Stimulated activated CD4-positive, alpha-beta T cell treated with anti-CD3 and anti-CD28 coated beads, Interleukin-1b, Interleukin-23, amount 100 ng/mL, for 1 hour (primary cell): ENCODE measurements at places on chromosomes 13 and 19.
A peak's percentile ranks its signal among the peaks of the same experiment; 100 is the strongest.

DNA sequence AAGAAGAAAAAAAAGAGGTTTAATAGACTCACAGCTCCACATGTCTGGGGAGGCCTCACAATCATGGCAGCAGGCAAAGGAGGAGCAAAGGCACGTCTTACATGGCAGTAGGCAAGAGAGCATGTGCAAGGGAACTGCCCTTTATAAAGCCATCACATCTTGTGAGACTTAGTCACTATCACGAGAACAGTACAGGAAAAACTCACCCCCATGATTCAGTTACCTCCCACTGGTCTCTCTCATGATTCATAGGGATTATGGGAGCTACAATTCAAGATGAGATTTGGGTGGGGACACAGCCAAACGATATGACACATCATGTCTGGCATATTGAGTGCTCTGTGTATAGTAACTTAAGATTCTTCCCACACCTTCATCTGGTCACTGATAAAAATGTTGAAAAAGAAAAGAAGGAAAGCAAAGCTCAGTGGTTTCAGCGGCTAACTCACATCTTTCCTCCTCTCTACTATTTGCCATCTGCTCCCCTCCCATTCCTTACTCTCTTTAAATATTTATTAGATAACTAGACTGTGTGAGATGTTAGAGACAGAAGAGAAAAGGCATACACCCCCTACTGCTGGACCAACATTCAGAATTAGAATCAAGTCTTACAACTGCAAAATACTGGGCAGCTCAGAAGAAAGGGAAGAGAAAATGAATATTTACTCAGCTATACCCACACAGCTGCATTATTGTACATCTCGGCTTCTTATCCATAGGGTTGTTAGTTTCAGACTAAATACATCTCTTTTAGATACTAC, 60.1 kb upstream of the AKAP11 start:
- no peak for DNase-seq

DNA sequence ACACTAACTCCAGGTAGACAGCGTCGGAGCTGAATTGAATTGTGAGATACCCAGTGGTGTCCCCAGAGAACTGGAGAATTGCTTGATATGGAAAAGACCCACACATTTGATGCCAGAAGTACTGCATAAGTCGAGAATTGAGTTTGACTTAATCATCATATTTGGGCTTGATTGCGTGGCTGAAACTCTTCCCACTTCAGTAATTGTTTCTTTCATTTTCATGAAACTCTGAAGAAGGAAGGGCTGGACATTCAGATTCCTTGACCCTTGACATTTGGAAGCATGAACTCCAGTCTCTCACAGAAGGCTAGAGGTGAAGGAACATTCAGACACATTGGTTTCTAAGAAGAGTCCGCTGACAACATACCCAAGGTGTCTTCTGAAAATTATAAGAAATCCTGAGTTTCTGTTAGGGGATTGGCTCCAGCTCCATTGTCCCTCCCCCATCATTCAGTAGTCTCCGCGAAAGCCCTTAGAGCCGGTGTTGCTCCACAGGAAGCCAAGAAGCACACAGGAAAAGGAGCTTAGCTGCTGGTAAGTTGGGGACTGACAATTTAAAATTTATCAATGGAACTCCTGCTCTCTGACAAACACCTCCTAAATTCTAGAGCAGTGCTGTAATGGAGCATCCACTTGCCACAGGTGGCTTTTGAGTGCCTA, at the start of gene FPR2:
TSS of gene FPR2 (plus strand) at position 484 of the 660 bp plus-strand sequence. CDS start 7,479 bp downstream, outside the sequence.
- no peak for DNase-seq

GRCh38 chr19:10625003-10625761, at the start of gene SLC44A2:
SLC44A2 (plus strand) TSS chr19:10625553; CDS start chr19:10625634, 81 bp downstream.
- no peak for DNase-seq

DNA sequence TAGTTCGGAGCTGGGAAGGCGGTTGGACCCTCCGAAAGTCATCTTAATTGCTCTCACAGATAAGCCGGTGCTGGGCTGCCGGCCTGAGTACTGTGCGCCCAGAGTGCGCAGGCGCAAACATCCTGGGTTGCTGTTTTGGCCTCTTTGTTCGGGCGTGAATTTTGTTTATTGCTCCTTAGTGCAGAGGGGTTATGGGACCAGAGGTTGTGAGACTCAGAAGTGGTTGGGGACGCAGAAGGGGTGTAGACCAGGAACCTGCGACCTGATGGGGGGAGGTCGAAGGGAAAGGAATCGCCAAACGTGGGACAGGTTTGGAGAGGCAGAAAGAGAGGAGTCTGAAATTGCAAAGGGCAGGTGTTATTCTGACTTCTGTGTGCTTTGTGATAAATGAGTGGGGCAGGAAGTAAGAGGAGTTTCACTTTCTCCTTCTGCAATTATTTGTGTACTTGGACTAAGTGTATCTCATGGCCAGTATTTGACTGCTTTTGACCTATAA, 607 bp upstream of the ZNF566 start:
- peak; percentile 41 for DNase-seq

GRCh38 chr13:19845758-19846157, 17.7 kb downstream of the ZMYM5 start:
- DNase-seq, result no peak

GRCh38 chr13:98312606-98313005, 135.5 kb upstream of the RNF113B start:
- no peak for DNase-seq

GRCh38 chr13:89310943-89311672, 1639.9 kb downstream of the SLITRK5 start:
- DNase-seq, result no peak

GRCh38 chr13:109043636-109044035, 414.2 kb downstream of the MYO16 start:
- DNase-seq, result no peak

DNA sequence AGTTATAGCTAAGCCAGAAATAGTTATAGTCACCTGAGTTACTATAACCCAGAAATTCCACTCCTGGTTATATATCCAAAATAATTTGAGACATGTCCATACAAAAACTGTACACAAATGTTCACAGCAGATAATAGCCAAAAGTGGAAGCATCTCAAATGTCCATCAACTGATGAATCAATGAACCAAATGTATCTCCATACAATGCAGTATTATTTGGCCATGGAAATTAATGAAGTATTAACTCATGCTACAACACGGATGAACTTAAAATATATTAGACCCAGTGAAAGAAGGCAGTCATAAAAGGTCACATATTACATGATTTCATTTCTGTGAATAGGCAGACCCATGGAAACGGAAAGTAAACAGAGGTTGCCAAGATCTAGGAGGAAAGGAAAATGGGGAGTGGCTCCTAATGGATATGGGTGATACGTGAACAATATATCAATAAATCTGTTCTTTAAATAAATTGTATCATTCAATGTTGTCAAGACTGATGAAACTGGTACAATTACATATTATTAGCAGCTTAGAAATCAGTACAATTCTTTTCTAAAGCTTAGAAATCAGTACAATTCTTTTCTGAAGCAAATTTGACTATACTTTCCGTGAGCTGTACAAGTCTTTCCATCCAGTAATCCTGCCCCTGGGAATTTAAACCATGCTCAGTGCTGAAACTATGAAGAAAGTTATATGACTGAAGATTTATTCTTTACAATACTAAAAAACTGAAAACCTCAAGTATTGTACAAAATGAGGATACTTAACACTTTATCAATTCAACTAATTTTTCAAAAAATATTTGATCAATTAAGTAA, 47.0 kb upstream of the DIAPH3 start:
- DNase-seq, result no peak

DNA sequence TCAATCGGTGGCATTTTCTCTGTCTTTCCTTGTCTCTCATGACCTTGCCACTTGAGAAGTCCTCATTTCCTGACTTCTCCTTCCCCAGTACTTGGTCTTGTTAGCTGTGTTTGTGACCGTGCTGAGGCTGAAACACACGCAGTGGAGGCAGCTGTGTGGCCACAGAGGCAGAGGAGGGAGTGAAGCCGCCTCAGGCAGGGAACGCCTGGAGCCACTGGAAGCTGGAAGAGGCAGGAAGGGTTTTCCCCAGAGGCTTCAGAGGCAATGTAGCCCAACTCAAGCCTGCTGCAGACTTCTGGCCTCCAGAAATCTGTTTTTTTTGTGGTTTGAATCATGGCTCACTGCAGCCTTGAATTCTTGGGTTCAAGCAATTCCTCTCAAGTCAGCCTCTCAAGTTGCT, 29.2 kb upstream of the ARGLU1 start:
- DNase-seq, result no peak

- peak; percentile 32 for DNase-seq
Observed at GRCh38 chr13:74287724-74288169, 153.5 kb upstream of the KLF12 start.

DNA sequence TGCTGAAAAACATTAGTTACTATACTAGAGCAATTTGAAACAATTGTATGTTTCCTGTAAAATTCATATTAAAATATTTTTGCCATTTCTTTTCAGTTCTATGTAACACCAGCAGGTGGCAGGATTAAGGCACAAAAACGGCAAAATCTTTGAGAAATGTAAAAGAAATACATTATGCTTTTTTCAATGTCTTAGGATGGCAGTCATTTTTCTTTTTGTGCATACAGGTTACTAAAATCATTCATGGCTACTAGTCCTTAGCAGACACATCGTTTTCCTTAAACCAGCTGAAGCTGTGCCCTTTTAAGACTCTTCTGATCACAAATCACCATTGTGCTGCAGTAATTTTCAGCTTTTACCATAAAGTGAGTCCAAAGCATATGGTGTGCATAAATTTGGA, 800.7 kb upstream of the SLITRK5 start:
- DNase-seq, result no peak

DNA sequence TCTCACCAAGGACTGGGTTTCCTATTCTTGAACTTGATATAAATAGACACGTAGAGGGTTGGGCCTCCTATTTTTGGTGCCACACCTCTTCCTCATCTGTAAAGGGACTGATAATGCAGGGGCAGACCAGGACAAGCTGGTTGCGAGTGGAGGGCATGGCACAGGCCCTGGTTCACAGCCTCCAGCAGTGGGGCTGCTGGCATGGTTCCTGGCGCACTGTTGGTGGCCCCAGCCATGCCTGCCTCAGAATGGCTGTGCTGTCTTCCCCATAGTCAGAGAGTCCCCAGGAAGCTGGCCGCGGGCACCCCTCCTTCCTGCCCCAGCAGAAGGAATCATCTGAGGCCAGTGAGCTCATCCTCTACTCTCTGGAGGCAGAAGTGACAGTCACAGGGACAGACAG, 10.5 kb upstream of the OVOL3 start:
- no peak for DNase-seq

GRCh38 chr13:105643966-105644365, 891.5 kb downstream of the EFNB2 start:
- DNase-seq, result no peak

- DNase-seq, result no peak
Observed at GRCh38 chr19:49977881-49978280, 16.9 kb upstream of the SIGLEC11 start.

- no peak for DNase-seq
Observed at GRCh38 chr13:33490461-33491327, 205.1 kb upstream of the STARD13 start.

- no peak for DNase-seq
Observed at GRCh38 chr13:24220086-24220703, 59.7 kb downstream of the SPATA13 start.

DNA sequence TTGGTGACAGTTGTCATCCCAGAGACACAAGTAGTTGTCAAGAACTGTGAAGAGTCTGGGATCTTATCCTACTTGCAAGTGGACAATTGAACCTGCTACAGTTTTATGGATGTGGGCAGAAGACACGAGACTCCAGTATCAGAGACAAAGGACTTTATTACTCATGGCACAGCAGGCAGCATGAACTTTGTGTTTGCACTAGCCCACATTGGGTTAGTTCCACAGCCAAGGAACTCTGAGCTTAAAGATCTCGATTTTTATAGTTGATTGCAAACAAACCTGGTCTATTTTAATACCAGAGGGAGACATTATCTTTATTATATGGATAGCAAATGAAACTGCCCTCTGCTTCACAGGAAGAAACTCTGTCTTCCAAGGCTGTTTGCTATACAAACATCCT, 16.0 kb upstream of the TPM4 start:
- DNase-seq, result no peak

DNA sequence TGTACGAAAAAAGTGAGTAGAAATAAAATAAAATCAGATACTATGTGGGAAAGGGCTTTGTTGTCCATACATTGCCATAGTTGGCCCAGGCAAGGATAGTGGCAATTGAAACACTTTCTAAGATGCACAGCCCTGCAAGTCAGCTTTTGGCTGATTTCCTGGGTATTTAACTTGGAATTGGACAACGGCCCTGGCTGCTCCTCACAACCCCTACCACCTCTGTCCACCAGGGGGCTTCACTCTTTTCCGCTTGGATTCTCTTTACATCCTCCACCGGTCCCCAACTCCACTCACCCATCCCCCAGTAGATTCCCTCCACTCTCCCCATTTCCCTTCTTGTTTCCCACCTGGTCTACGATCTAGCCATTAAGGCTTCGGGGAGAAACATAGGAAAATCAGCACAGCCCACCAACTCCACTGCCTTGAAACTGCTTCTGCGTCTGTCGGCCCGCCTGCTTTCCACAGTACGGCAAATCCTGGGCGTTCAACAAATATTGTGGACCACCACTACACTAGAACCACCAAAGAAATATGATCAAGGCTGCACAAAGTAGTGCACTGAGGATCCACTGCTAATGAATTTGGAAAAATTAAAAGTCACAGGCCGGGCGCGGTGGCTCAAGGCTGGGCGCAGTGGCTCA, 48.6 kb upstream of the GTF3A start:
- no peak for DNase-seq

- no peak for DNase-seq
Observed at GRCh38 chr13:25585000-25585399, 213.2 kb downstream of the ATP8A2 start.

- DNase-seq, result no peak
Observed at GRCh38 chr13:38385153-38385891, 35.7 kb downstream of the UFM1 start.

DNA sequence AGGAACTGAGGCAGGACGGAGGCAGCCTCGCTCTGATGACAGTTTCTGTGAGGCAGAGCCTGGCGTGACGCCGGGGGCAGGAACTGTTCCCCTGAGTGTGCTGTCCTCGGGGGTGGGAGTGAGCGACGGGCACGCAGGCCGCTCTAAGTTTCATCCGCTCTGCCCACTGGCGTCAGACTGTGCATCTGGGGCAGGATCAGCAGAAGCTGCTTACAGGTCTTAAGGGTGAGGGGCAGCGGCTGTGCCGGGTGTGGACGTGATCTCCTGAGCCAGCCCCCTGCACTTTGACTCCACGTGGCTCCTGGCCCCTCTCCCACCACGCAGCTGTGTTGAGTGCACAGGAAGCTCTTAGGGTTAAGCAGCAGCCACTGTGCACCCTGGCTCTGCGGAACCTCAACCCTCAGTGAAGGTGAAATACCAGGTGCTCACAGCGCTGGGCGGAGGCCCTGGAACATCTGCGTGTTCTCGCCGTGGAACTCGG, 1.5 kb downstream of the GRK1 start:
- DNase-seq, result no peak

- no peak for DNase-seq
Observed at GRCh38 chr13:77298426-77298825, 28.5 kb downstream of the MYCBP2 start.
